ENCODE measurements at places on chromosomes 16 and 17.

- no peak for DNase-seq
Observed at GRCh38 chr17:38424297-38424972, 3.8 kb upstream of the ARHGAP23 start.

GRCh38 chr17:37708616-37709212, 36.1 kb downstream of the HNF1B start:
- DNase-seq: no peak

GRCh38 chr17:12256380-12256995, 235.8 kb downstream of the MAP2K4 start:
- DNase-seq: no peak

GRCh38 chr17:8220783-8221662, 10.6 kb upstream of the AURKB start:
- peak; percentile 89 for DNase-seq

DNA sequence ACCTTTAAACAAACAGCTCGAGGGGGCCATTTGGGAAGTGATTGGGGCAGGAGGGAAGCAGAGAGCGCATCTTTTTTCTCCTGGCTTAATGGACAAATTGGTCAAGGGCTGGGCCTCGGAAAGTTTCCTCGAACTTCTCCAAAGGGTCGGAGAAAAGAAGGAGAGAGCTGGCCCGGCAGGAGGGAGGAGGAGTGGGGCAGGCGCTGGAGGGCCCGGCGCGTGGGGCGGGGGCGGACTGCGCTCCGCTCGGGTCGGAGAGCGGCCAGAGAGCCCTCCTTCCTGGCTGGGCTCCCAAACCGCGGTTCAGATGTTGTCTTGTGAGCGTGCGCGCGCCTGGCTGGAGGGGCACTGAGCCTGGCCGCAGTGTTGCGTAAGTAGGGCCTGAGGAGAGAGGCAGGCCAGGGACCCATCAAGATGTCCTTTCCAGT, 1.2 kb downstream of the MMP2 start:
- peak; percentile 42 for DNase-seq

DNA sequence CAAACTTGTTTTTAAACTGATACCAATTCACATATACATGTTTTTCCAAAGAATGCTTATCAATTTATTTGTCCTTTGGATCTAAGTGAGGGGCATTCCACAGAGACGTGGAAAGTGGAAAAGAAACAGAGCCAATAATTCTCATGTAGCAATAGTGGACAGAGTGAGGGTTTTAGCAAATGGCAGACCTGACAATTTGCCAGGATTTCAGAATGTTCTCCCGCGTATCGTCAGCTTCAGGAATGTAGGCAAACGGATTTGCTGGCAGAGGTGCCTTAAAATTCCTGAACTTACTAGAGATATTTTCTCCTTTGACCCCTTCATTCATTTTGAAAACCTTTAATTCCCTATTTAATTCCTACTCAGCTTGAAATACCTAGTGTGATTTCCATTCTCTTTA, 193.4 kb upstream of the CPHXL start:
- no peak for DNase-seq

GRCh38 chr16:52473096-52473495, 73.8 kb downstream of the TOX3 start:
- no peak for DNase-seq

GRCh38 chr16:77328274-77328673, 106.6 kb downstream of the ADAMTS18 start:
- no peak for DNase-seq

DNA sequence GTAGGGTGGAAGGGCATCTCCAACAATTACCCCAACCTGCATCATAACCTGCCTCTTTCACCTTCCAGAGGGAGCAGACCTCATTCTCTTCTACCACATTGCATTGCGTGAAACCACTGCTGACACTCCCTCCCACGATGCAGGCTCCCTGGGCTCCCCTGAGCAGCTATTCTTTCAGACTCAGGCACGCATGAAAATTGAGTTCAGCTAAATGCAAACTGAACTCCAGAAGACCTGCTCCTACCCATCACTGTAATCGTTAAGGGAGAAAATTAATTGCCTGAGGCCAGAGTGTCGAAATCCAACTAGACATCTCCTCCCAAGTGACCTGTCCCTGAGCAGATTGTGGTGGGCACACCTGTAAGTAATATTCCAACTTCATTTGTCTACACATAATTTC, 186.0 kb downstream of the GRIN2A start:
- DNase-seq: no peak

DNA sequence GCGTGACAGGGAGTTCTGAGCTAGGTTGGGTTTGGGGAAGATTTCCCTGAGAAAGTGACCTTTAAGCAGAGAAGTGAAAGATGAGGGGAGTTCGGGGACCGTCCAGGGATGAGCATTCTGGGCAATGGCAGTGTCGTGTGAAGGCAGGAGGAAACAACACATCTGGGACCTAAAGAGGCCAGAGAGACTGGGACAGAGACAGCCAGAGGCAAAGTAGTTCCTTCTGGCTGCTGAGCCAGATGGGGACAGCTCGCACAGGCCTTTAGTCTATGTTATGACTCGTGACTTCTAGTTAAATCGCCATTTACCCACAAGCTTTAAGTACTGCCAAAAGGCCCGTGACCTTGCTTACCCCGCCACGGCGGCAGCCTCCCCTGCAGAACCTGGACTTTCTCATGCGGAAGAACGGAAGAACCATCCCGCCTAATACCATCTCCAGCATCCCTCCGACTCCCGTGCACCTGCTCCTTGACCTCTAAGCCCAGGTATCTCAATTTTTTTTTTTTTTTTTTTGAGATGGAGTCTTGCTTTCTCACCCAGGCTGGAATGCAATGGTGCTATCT, 8.5 kb upstream of the MED11 start:
- no peak for DNase-seq

DNA sequence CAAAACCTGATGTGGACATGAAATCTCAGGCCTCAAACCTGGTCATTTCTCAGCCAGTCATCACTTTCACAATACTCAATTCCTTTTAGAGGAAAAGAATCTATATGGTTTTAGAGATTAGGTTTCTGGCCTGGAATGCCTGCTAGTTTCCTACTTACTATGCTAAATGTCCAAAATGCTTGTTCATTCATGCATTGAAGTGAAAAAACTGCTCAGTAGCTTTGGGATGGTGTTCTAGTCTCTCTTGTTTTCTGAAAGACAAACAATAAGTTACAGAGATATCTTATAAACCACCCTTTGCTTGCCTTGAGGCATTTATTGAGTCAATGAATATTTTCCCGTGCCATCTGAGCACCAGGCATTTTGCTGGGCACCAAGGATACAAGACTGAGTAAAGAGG, 1146.5 kb upstream of the GOT2 start:
- DNase-seq: no peak

- DNase-seq: no peak
Observed at GRCh38 chr16:48619547-48619946, 9.6 kb upstream of the N4BP1 start.

GRCh38 chr17:73192894-73193701, at the start of gene COG1:
Gene COG1, plus strand, starts transcription at chr17:73193055. Its CDS starts 15 bp downstream, at chr17:73193070.
- peak; percentile 69 for DNase-seq

DNA sequence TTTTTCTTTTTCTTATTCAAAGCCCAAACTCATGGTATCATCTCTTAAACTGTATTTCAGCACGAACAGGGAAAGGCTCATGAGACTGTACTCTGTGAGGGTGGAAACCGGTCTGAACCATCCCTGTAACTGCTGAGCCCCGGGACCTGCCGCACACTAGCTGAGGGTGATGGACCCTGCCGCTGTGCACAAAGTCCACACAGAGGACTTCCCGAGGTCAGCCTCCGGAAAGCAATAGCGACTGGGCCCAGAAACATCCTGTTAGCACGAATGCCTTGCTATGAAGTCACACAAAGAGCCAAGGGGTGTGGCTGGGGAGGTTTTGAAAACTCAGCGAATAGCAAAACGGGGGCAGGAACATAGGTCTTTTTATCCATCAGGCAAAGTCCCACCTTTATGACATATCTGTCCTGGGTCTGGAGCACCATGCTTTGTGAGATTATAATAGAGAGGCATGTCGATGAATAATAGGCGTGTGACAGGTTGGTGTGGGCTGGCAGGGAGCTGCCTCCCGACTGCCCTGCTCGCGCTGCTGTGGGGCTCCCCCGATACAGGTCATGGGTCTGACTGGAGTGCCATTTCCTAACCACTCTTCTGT, 33.4 kb downstream of the CDK5R1 start:
- DNase-seq: no peak

DNA sequence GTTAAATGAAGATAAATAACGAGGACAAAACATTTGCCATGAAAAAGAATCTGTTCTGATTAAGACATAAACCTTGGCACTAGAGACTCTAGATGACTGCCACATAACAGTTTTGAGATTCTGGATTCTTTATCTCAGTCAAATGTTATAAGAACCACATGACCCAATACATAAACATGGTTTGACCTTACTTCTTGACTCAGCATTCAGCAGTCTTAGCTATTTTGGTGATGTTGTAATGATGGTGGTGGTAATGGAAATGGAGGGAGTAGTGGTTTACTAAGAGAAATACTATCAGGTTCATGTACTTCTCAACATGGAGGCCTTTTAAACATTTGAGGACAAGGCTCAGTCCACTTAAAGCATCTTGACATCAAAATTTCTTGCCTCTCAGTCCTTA, 925.4 kb downstream of the CDH11 start:
- no peak for DNase-seq

DNA sequence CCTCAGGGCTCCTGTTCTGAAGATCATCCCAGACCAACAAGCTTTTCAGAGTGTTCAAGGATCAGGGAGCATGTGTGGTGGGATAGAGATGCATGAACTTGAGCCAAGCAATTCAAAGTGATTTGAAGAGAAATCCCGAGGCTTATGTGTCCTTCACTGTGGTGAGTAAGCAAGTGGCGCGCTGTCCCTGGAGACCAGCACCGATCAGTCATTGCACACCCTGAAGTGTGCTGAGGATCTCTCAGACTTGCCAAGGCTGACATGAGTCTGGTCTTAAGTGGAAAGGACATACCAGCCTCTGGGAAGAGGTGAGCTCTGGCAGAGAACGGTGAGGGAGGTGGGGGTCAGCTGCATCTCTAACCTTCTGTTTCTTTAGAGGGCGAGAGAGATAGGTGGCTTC, 43.8 kb upstream of the CDH13 start:
- DNase-seq: no peak

GRCh38 chr16:81632392-81633146, 146.5 kb upstream of the PLCG2 start:
- DNase-seq: no peak

DNA sequence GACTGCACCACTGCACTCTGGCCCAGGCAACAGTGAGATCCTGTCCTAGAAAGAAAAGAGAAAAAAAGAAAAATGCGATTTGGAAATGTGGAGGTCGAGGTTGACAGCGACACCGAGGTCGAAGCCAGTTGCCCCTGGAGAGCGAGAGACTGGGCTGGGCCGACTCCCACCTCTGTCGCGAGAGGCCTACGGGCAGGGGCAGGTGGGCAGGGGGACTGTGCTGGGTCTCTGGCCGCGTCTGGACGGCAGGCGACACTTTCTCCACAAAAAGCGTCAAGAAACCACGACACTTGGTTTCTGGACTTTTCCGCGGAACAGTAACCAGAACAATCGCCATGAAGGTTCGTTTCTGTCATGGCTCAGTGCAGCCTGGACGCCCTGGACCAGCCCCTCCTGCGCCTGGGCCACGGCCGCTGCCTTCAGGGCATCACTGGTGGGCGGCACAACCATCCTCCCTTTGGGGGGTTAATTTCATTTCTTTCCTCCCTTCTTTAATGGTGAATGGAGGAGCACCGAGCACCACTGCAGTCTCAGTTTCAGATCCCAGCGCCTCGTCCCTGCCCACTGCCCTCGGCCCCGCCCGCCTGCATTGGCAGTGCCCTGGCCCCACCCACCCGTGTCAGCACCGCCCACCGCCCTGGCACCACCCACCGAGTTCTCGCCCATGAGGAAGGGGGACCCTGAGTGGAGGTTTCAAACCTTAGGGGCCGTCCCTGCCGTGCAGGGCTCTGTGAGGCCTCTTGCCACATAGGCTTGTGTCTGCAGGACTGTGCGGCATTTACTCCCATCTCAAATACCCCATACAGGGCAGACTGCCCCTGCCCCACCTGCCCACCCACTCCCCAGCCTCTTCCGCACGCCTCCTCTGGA, 18.5 kb upstream of the CDH15 start:
- DNase-seq: no peak

DNA sequence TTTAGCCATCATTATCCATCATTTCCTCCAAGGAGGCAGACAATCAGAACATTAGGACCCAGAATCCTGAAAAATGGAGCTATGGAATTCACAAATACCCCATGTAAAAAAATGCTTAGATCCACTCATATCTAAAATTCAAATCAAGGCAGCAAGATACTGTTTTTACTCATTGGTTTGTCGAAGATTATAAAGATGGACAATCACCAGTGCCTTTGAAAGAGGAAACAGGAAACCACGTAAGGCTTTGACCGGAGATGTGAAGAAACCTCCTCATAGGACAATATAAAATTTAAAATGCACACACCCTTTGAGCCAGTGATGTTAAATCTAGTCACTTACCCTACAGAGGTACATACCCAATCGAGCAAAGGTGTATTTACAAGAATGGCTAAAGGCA, 130.0 kb downstream of the XYLT1 start:
- no peak for DNase-seq

GRCh38 chr17:31517524-31517923, 126.0 kb downstream of the RAB11FIP4 start:
- DNase-seq: no peak

DNA sequence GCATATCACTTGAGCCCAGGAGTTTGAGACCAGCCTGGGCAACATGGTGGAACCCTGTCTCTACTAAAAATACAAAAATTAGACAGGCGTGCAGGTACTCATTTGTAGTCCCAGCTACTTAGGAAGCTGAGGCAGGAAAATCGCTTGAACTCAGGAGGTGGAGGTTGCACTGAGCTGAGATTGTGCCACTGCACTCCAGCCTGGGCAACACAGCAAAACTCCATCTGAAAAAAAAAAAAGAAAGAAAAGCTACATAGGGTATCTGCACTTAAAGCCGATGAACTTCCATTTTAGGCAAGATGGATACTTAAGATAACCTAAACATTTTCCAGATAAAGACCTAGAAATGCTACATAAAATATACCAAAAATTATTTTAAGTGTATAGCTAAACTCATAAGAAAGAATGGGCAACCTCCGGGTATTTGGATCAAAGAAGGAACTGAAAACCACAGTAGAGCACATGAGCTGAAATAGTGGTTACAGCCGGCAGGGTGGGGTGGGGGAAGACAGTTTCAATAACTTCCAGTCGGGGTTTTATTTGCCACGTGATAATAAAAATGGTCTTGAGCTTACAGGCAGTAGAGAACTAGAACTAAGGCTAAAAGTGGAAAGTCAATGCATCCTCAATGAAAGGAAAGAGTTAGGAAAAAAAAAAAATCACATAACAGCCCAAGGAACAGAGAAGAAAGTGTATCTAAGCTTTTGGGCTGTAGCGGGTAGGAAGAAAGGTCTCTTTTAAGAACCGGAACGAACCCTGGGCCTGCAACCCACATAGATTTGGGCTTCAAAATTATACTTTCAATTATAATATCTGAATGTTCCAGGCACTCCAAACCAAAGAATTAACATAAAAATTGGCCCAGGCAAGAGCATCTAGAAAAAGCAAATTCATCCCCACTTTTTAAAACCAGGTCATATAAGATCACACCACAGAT, 53.1 kb downstream of the CFDP1 start:
- DNase-seq: no peak

- DNase-seq: no peak
Observed at GRCh38 chr16:9607515-9608230, 516.2 kb downstream of the HAPSTR1 start.

- no peak for DNase-seq
Observed at GRCh38 chr16:1543085-1543896, 9.8 kb downstream of the TMEM204 start.

GRCh38 chr17:21375162-21375560, 996 bp upstream of the KCNJ12 start:
- DNase-seq: no peak

- no peak for DNase-seq
Observed at GRCh38 chr16:27431773-27432532, 30.0 kb downstream of the IL21R start.

- DNase-seq: no peak
Observed at GRCh38 chr17:49045376-49045775, 48.2 kb downstream of the IGF2BP1 start.
